ENCODE measurements at places on chromosomes 1 and 21.

GRCh38 chr1:212692774-212693644 is 6.6 kb downstream of the BATF3 start:
- DNase-seq, result no peak

DNA sequence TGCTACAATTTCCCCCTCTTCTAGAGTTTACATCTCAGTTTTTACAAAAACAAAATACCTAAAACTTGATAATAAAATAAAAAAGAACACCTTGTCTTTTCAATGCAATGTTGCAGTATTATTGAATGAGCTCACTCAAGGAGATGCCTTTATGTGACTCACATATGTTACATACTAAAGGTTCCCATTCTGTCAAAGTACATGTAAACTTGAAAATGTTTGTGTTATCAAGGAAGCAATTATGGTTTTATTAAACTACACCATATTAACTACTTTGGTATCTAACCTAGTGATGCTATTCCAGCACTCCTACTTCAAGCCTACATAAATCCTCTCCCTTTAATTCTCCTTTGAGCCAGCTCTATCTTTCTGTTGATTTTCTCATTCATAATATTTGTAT is 658.3 kb downstream of the PTPRC start:
- no peak for DNase-seq

DNA sequence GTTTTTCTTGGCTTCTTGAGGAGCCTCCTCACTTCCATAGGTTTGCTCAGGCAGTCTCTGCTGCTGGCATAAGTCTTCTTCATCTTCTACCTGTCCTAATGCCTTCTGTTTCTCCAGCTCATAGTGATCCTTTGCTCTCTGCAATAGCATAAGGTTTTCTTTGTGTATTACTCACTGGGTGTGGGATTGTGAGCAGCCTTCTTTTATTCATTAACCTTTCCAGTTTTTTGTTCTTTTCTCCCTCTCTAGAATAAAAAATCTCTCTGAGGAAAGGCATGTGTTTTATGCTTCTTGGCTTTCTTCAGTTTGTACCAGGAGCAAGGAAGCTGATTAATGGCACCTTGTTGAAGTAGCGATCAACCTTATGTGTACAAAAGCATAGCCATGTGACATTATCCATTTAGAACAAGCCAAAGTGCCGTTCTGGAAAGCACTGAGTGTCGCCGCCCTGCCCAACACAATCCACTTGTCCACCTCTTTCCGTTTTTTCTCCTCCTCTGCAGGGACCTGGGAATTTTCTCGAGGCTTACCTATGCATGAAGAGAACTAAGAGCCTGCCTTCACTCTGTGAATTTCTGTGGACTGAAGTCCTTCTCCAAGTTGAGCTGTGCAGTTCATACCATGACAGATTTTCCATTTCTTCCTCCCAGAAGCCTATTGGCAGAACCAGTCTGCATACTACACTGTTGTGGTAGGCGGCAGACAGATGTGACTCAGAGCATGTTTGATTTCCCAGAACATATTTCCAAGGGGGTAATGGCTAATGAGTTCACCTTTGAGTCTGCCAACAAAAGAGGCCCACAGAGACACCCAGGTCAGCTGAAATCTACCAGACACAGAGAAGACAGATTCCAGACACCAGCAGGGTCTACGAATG is 39.0 kb downstream of the DPT start:
- DNase-seq, result no peak

- DNase-seq, result no peak
These were observed 169.1 kb upstream of the EDN2 start for GRCh38 chr1:41653574-41653973.

DNA sequence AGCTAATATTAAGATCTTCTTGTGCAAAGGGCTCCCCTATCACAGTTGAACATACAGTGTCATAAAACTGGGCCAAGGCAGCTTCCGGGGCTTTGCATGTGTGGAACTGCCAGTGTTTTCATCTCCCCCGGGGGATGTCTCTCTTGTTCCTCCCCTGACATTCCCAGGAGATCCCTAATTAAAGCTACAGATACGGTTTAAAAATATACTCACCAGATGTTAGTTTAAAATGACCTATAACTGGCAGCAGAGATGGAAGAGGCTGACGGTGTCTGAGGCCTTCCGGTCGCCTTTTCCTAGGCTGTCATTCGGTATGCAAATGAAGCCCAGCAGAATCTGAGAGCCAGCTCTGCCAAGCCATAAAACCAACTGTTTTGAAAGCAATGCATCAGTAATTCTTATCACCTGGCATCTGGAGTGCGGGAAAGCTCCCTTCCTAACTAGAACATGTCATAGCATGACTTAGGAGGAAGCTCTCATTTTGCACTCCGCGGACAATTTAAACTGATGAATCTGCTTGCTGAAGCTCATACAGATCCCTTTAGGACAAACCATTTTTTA is 436.5 kb upstream of the VAMP3 start:
- no peak for DNase-seq

DNA sequence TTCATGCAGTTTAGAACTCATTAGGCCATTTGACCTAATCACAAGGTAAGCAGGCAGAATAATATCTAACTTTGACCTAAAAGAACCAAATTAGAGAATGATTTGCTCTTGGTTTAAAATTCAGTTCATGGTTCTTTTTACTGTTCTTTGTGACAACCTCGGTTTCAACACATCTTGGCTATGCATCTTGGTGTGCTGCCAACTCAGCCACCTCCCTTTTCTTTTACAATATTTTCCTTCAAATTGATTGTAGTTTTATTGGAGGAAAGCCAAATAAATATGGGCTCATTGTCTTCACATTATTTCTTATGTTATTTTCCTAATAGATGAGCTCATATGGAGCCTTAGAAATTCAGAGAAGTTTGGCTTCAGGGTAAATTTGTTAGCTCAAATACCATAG is 338.3 kb downstream of the SIPA1L2 start:
- no peak for DNase-seq

DNA sequence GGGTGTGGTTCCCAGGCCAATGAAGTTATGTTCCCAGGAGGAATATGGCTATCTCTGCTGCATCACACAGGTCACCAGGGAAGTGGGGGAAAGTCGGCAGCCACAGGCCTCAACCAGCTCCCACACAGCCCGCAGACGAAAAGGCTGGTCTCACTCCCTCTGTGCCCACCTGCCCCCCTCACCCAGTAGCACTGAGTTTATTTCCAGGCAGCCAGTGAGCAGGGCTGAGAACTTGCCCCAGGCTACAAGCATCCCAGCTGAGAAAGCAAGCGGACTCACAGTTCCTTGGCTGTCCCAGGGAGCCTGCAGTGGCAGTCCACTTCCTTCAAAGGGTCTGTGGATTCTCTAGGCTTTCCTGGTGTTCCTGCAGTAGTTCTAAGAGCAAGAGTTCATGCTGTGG is 68.9 kb downstream of the SLC5A9 start:
- DNase-seq, result no peak

DNA sequence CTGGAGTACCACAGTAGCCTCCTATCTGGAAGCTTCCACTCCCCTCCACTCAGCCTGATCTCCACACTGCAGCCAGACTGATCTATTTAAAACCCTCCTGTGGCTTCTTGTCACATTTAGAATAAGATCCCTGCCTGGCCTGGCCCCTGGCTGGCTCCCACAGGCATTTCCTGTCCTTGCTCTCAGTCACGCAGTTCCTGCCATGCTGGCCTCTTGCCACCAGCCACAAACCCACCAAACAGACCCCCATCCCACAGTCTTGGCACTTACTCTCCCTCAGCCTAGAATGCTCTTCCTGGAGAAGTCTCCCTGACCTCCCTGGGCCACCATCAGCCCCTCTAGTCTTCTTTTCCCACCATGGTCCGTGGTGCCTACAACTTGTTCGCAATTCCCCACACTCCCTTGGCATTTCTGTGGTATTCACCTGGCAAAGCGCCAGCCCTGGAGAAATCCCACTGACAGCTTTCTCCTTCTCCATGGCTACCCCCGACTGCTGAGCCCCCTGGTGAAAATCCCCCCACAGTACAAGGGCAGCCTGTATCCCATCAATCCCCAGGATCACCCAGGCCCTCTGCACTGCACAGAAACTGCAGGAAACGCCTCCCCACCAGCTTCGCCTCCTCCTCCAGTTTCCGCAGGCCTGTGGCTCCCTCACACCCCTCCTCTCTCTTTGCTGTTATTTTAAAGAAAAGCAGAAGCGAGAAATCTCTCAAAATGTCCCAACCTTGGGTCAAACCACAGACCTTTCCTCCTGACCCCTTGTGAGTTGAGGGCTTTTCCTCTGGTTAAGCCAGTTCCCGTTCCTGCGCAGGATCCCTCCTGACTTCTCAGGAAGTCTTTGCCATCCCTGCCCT is 94.5 kb downstream of the SYT2 start:
- DNase-seq, result no peak

DNA sequence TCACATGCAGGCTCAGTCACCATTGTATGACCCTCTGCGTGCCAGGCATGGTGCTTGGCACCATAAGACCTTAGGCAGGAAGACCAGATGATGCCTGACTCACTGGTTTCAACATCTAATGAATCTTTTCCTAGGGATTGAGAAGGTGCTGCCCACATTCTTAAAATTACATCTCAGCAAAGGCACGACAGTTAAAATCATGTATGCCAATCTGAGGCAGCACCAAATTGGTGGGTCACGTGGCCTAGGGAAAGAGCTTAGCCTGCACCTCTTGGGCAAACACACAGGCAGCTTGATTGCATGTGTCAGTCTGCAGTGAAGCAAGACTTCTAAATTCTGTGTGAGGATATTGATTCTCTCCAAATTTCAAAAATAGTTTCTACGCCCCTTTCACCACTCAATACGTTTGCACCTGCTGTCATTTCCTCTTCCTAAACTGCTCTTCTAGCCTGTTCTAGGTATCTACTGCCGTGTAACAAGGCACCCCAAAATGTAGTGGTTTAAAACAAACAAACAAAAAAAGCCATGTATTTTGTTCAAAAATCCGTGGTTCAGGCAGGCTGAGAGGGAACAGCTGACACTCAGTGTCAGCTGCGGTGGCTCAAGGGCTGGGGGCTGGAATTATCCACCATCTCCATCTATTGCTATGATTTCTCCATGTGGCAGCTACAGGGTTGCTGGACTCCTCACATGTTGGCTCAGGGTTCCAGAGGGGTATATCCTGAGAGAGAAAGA is 160.2 kb upstream of the FGGY start:
- no peak for DNase-seq

DNA sequence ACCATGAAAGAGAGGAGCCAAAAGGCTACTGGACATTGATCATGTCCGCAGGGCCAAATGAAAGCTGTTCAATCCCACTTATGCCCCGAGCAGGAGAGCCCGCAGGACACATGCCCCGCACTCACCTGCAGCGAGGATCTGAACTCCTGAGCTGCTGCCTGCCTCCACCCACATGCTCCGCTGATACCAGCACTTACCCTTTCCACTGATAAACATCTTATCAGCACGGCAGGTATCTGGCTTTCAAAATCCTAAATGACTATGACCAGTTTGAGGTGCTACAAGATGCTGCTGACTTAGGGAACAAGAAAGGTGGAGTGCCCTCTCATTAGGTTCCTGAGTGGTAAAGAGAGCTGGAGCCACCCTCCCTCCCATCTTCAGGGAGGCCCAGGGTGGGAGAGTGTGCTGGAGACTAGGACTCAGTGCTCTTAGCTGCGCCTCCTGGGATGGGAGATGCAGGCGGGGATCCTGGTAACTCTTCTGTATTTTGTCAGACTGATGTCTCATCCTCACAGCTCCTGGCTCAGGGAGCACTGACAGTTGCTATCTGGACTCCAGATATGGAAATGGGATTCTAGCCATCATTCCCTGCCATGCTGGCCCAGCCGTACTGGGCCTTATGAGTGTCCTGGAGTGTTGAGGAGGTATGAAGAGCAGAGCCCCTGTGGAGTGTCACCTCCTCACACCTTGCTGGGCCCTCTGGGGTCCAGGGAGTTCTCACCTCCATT is 86.4 kb upstream of the F3 start:
- no peak for DNase-seq

- no peak for DNase-seq
These were observed 7.3 kb upstream of the RBM34 start for GRCh38 chr1:235168375-235168774.

- no peak for DNase-seq
These were observed 30.3 kb upstream of the CLIC4 start for GRCh38 chr1:24714859-24715520.

GRCh38 chr1:106952776-106953175 is 103.7 kb upstream of the PRMT6 start:
- DNase-seq, result no peak

DNA sequence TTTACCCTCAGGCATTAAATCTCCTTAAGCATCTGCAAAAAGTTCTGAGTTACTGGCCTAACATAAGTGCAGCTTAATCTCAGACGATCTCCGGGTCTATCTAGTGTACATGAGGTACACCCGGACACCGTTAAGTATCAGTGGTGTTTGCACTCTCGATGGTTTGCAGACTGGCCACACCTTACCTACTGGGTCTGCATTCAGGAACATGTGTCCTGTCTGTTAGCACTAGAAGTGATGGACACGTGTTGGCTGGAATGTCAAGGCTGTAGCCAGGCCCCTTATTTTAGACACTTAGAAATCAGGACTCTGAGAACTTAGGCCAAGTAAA is 783 bp upstream of the AGL start:
- no peak for DNase-seq

GRCh38 chr1:214518361-214518760 is 33.0 kb downstream of the PTPN14 start:
- DNase-seq, result no peak

GRCh38 chr1:207405814-207406213 is 48.3 kb upstream of the CR2 start:
- no peak for DNase-seq

DNA sequence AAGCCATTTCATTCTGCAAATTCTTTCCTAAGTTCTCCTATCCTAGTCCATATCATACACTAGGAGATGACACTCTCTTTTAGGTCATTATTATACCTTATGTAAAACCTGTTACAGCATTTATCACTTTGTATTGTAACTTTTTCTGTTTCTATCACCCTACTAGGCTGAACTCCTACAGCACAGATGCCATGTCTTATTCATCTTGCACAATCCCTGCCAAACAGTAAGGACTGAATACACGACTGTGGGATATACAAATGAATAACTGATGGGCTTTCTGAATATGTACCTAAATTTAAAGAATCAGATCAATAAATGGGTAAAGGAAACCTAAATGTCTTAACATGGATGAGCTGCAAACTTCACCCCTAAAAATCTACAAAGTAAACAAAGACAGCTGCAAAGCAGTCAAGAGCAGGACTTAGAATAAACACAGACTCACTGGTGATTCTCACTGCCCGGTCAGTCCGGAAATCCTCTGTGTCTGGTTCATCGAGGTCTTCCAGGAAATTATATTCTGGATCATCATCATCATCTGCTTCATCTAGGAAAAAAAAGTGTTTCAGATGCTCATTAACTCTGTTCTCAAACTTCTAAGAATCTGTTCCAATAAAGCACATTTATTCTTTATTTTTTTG is 62.3 kb downstream of the GON4L start:
- DNase-seq, result no peak

- no peak for DNase-seq
These were observed 2.8 kb upstream of the KRTAP10-5 start for GRCh38 chr21:44583089-44583799.

- DNase-seq, result no peak
These were observed 232.3 kb upstream of the FGGY start for GRCh38 chr1:59064592-59064991.

GRCh38 chr1:166133857-166134256 is 32.9 kb downstream of the FAM78B start:
- DNase-seq, result no peak

Measured in PC-9 (cell line).